ENCODE measurements at places on chromosomes 3 and 15.

DNA sequence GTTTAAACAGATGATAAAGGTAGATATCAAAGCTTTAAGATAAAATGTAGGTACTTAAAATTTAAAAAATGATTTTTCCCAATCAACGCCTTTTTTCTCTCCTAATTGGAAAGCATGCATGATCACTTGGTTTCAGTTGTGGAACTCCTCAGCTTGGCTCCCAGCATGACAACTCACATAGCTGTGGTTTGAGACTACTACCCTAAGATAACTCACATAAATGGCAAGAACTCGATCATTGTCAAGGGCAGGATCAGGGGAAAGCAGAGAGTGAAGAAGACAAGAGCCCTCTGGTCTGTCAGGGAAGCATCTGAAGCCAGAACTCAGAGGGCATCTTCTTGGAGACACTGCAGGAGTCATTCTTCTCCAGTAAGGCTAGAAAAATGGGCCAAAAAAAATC, 516.7 kb downstream of the NTRK3 start:
- no peak for DNase-seq

- no peak for DNase-seq
Observed at GRCh38 chr3:170792471-170792870, 77.5 kb downstream of the RPL22L1 start.

- DNase-seq = no peak
Observed at GRCh38 chr3:52177701-52178042, 20.3 kb upstream of the ALAS1 start.

DNA sequence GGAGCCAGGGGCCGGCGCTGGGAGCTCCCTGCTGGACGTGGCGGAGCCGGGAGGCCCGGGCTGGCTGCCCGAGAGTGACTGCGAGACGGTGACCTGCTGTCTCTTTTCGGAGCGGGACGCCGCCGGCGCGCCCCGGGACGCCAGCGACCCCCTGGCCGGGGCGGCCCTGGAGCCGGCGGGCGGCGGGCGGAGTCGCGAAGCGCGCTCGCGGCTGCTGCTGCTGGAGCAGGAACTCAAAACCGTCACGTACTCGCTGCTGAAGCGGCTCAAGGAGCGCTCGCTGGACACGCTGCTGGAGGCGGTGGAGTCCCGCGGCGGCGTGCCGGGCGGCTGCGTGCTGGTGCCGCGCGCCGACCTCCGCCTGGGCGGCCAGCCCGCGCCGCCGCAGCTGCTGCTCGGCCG, 1.5 kb downstream of the SMAD6 start:
- no peak for DNase-seq

Measured in GM04503 (cell line).